ENCODE measurements at places on chromosomes 2 and 18. TPM values are rescaled to one million over a fixed set of nuclear protein-coding genes. Genes with fewer than 3 reads are reported as not detected.

PRSS56 gene
- not detected for total RNA-seq

DNA sequence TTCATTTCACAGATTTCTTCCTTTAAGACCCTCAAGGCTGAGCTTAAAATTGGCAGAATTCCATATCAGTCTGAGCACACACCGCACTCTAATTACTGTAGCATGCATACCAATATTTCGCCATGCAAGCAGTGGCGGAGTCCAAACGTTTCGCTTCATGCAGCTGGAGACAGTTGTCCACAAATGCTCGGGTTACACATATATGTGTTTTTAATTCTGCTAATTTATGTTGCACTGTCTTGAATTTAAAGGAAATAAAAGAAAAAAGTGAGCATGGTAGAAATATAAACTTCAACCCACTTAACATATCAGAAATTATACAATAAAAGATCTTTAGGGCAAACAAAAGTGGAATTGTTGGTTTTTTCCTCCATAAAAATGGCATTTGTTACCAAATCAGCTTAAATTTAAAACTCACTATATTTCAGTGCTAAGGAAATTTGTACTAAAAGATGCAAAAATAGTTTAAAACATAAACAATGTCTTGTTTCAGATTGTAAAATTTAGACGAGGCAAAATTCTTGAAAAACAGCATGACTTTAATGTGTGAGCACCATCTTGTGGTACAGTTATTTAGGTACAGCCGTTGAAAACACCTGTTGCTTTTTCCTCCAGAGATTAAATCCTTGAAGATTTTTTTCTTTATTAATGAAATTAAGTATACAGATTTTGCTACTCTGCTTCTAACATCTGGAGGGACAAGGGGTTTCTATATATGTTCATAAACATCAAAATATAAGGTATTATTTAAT, 24.1 kb upstream of the KANSL1L start:
- peak; percentile 22 for DNase-seq

DNA sequence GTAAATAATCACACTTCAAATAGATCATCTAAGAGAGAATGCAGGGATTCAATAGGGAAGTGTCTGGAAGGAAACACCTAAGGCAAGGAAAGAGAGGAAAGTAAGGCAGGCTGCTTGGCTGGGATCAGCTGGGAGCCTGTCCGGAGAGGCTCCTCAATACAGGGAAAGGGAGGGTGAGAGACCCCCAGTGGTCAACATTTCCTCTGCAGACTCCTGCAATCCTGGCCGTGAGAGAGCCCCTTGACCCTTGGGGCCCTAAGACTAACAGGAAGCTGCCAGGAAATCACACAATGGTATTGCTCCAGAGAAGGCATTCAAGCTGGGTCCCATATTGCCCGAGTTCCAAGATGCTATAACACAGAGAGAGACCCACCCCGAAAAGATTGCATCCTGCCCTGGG, 549.4 kb downstream of the NYAP2 start:
- no peak for DNase-seq

DNA sequence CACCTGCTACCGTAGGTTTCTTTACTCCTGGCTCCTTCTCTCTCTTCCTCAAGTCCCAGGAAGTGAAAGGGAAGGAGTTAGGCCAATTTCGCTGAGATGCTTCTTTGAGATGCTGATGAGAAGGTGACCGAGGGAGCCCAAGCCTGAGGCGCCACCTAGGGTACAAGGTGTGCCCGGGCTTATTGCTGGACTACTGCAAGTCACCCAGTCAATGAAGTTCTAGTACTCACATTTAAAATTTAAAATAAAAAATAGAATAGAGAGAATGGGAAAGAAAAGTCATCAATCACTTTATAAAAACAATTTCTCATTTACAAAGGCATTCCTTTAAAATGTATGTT, 45.3 kb downstream of the ACAA2 start:
- peak; percentile 50 for DNase-seq

- DNase-seq = peak; percentile 52
Observed at GRCh38 chr2:46163804-46164528, 133.2 kb upstream of the EPAS1 start.

ANXA4 gene
- 132 TPM for total RNA-seq

DNA sequence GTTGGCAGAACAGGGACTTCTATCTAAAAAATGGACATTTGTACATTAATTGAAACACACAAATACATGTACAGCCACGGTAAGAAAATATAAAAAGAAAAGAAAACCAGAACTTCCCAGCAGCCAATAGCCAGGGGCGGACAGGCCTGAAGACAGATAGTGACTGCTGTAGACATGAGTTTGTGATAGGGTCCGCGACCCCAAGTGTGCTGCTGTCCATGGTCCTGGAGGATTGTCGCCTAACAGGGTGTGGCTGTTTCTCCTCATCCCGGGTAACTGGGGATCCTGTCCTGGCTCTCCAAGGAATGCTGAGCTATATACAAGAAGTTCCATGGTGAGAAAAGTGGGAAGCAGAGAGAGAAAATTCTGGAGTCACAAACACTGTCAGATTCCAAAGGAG, 266.5 kb upstream of the SALL3 start:
- no peak for DNase-seq

IL36G gene
- total RNA-seq = not detected

- DNase-seq = no peak
Observed at GRCh38 chr2:43196768-43197587, 29.4 kb downstream of the ZFP36L2 start.

GRCh38 chr2:136411946-136412345, 294.0 kb upstream of the CXCR4 start:
- no peak for DNase-seq

DNA sequence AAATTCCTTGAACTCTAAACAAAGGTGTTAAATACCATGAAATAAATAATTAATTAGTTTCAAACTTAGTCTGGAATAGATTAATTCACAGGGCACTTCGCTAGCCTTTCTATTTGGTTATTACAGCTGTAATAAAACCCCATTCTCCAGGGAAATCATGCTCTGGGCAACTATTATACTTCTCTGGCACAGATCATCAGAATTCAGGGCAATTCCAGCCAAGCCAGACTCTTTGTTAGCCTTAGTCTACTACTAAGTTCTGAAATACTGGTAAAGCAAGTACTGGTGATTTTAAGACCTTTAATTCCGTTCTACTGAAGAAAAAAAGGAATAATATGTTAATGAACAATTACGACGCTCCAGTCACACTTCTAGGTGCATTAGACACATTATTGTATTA, 123.4 kb upstream of the PDE1A start:
- no peak for DNase-seq

CD207 gene
- total RNA-seq = not detected

Measured in astrocyte (in vitro differentiated cells and primary cell).